ENCODE measurements at places on chromosomes 1 and 21.

DNA sequence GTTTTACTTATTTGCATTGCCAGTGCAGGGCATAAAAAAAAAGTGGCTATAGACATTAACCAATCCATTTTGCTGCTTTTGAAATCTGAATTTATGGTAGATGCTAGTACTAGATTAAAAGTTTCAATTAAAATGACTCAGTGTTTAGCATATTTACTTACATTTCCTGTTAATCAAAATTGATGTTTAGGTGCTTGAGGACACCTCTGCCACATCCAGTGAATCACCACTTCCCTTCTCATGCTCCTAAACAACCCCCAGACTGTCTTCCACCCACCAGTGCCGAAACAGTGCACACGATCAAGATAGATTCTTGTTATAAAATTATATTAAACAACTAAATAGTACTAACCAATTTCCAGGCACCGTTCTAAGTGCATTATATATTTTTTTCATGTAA is 32.7 kb downstream of the HSD17B7 start:
- DNase-seq = no peak

DNA sequence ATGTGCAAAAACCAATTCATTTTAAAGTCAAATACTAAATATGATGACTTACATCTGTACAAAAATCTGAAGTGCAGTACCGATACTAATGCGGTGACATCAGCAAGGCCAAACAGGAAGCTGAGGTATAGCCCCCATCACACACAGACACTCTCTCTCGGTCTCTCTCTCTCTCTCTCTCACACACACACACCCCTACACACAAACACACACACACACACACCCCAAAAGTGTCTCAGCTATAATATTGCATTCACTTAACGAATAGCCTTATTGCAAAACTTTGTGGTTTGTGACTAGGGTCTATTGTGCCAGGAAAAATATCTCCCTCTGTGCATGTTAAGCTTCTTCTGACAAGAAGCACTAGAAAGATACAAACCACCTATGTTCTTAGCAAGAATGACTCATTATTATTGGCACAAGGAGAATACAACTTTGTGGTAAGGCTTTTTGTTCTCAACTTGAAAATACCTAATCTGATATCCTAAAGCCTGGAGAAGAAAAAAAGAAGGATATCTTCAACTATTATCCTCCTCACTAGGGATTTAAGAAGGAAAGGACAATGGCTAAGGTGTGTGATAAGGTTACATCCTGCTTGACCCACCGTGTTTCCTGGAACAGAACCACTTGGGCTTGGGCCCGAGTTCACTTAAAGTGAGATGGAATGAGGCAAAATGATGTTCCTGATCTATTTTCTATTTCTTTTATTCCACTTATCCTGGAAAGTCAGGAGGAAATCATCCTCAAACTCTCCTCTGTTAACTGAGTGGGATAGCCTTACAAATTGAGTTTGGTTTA is 107.1 kb downstream of the NIBAN1 start:
- no peak for DNase-seq

- no peak for DNase-seq
These were observed 15.9 kb downstream of the SYT2 start for GRCh38 chr1:202694314-202694713.

DNA sequence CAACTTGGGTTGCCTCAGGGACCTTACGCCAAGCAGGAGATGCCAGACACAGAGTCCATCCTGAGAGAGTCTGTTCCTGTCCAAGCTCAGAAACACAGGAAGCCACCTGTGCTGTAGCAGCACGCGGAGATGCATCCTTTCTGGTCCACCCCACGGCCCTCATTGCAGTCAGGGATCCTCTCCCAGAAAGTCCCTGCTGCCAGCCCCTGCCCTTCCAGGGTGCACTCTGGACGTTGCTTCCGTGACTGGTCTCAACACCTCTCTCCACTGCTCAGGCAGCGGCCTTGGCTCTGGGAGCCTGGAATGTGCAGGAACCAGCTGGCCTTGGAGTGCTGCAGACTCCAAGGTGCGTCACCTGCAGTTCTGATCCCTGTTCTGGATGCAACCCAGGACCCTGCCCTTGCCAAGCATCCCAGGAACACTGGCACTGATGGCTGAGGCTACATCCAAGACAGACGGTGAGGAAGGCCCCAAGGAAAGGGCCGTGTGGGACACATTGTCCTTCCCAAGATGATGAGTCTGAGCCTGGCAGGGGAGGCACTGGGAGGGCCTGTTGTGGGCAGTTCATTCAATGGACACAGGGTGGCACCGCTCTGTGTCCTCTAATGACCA is 21.7 kb upstream of the COL6A1 start:
- DNase-seq = no peak

DNA sequence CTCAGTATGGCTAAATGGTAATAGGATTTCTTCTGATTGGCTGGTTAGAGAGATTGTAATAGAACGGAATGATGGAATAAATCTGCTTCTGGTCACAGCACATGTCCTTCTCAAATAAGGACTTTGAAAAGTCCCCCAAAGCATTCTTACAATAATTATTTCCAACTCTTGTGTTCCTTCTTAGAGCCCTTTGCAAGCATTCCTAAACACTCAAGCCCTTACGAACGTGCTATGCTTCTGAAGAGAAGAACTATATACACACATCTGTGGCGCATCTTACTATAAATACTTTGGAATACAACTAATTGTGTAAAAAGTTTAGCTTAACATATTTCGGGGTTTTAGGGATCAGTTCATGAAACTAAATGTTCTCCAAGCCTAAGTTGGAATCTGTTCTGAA is 25.6 kb downstream of the CLIC4 start:
- DNase-seq = no peak

DNA sequence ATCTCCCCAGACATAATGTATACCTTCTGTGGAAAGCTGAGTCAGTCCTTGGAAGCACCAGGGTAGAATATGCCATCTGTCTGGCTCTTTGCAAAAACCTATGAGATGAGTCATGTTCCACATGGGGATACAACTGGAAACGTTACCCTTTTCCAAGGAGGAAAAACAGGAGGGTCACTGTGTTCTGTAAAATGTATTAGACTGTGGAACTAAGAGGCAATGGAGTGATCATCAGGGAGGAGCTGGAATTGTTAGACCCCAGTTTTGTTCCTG is 16.1 kb upstream of the PSMD4 start:
- no peak for DNase-seq

DNA sequence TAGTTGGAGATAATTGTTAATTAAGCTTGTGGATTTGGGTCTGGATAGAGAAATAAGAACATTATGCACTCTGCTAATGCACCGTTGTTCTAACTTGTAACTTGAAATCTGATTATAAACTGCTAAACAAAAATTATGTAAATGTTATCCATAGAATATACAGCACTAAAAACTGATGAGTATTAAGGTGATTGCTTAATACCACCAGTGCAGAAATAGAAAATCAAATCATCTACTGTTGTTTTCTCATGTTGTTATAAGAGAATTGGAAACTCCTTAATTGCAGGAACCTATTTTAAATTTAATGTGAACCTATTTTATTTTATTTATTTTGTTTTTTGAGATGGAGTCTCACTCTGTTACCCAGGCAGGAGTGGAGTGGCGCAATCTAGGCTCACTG is 125.7 kb downstream of the ITSN1 start:
- no peak for DNase-seq

DNA sequence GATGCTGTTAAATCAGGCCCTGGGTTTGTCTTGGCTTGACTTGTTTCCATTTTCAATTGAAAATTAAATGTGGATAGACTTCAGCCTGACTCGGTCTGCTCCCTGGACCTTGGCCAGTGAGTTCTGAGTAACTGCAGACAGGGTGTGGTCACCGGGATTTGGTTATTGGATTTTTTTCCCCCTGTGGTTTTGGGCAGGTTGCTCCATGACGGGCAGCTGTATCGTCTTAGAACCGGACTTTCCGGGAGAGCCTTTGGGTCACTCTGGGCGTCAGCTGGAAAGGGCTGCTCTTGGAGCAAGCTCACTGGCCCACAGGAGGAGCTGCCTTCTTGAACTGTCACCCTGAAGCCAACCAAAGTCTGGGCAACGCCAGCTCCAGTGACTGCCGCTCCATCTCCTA is 75.0 kb downstream of the CLIC6 start:
- DNase-seq = no peak

DNA sequence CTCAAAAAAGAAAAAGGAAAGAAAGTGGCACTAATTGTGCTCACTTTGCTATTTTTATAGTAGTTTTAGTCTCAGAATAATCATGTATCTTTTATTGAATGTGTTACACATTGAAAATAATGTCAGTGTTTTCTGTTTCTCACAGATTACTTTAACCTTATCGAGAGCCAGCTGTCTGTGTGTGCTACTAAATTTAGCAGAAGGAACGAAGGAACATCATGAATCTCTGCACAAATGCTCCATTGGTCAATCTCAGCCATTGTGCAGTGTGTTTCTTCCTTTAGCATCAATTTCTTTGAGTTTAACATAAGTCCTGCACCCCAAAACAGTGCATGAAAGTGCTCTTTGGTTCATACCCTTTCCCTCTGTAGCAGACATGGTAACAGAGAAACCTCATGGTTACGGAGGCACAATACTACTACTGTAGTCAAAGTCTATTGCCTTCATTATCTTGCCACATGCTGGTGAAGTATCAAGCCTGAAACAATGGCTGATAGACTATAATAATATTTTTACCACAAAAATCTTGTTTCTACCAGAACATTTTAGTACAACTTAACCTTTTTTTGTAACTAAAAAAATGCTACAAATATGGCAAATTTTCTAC is 310.0 kb downstream of the HMCN1 start:
- DNase-seq = no peak

DNA sequence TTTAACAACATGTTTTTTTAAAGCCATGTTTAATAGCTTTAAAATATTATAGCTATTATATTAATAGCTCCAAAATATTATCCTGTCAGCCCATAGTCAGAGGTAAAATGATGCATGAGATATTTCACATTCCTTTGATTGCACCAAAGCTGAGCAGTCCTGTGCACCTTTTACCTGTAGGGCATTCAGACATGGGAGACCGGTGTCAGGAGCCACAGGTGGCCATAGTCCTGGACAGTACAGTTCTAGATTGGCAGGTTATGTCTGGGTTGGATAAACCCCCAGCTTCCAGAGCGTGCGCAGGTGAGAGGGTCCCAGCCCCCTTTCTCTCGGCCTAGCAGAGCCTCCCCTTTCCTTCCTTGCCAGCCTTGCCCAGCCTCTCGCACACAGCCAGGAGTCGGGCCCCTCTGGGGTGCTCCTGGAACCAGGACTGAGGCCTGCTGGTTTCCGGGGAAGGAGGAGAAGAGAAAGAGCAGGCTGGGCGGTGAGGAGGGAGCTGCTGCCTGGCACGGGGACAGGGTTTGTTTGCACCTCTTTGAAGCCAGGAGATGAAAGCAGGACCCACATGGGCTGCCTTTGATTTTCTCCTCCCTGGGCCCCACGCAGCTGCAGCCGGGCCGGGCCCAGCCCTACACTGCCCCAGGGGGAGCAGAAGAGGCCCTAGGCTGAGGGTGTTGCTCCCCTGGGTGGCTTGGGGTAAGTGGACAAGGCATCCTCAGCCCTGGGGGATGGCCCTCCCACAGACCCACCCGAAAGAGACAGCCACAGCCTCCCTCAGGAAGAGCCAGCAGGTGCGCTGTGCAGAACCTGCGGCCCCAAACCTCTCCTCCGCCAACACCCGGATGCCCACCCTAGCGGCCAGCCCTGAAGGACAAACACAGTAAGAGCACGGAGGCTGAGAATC is 75.2 kb upstream of the TARDBP start:
- no peak for DNase-seq

GRCh38 chr1:80892539-80892938 is 908.2 kb upstream of the ADGRL2 start:
- DNase-seq = no peak

- no peak for DNase-seq
These were observed 14.3 kb downstream of the RC3H1 start for GRCh38 chr1:174007851-174008250.

DNA sequence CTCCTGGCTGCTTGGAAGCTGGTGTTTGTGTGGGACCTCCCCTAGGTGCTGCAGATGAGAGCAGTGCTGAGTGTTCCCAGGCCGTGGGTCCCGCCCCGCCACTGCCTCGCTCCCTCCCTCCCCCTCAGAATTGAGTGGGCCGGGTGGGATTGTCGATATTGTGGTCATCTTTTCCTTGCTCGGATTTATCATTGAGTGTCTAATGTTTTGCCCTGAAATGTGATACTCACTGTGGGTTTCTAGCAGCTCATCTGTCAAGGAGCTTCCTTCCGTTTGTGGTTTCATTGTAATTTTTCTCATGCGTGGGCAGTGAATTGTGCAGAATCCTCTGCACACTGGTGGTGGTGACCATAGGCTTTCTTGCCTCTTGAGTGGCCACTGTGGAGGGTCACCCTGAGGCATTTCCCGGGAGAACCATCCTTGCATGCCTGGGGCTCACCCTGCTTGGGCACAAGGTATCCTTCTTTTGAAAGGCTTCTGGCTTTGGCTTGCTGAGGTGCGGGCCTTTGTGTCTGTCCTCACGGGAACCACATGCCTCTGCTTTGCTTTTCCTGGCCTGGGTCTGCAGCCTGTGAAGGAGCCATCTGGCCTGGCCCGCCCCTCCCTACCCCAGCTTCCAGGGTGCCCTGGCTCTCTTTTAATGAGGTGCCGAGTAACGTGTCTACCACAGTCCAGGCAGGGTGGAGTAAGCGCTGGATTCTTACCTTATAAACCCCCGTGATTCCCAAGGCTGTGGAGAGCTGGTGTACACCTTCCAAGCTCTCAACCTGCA is 25.6 kb downstream of the SLX9 start:
- DNase-seq = no peak

DNA sequence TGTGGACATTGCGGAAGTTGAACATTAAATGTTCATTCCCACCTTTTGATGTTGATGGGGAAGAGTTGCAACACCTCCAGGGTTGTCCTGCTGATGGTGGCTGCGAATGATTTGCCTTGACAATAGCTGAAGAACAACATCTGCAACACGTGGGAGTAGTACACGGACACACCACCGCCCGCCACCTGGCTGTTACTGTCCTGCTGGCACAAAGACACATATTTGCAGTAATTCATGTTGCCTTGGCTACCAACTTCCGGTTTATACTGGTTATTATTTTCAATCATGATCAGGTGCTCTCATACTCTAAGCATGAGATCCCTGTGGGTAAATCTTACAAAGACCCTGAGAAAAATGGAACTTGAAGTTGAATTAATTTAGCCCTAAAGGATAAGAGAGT is 55.2 kb downstream of the UBR4 start:
- no peak for DNase-seq

DNA sequence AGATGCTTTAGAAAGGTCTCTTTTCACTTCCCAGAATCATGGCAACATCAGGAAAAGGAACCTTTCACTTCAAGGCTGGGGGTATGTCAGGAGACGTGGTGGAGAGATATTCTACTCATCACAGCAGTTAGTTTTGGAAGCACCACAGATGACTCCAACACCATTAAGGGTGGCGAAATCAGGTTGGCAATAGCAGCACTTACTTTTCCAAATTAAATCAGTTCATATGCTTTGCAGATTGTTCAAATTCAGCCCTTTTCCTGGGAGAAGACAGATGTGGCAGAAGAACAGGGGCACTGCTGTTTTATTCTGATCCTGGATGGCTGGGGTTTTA is 79.0 kb downstream of the RUNX1 start:
- DNase-seq = no peak
